NCI-H187 treated with DMSO at 0.1 percent for 48 hours (cell line): ENCODE measurements at places on chromosomes 2 and 18.

DNA sequence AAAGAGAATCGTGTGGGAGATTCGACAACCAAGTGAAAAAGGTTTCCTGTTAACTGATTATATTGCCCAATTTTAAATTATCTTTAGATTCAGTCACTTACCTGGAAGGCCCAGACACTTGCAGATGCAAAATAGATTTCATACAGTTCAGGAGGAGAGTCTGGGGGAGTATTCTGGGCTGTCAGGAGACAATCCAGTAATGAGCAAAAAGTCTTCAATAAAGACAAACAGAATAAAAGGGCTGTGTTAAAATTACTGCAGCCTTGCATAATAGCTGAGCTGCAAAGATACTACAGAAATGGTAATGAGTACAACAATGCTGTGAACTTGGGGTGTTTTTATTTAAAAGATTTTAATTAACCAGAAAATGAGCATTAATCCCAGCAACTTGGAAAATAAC lies 303.6 kb downstream of the SP3 start:
- no peak for DNase-seq

DNA sequence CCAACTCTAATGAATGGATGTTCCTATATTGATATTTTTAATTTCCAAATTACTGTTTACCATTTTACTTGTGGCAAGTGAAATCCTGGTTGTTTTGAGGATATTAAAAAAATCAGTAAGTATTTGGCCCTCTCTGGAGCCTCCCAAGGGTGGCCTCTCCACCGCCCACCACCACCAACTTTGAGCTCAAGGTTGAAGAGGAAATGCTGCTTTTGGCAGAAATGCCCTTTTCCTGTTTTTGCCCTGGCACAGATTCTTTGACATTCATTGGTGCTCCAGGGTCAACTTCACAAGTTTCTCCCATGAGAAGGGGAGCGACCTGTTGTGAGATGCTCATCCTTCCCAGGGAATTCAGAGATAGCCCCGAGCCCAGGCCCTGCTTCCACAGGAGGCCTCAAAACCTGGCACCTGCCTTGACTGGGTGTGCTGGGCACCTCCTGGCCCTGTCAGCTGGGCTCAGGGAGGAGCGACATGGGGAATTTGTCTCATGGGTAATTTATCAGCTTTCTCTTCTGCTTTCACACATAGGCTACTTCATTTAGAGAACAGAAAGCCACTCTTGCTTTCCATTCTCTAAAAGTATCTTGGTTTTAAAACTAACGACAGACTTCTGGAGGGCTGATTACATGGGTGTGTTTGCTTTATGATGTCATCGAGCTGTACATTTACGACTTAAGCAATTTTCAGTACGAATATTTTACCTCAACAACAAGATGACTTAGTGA lies 6.9 kb downstream of the CD8A start:
- DNase-seq, result no peak

- DNase-seq, result no peak
These were observed 63.5 kb upstream of the ARL5A start for GRCh38 chr2:151891566-151892194.

GRCh38 chr2:78541451-78542267 lies 483.8 kb upstream of the REG3G start:
- no peak for DNase-seq

- no peak for DNase-seq
These were observed 1101.4 kb downstream of the CBLN2 start for GRCh38 chr18:71442731-71443141.

- DNase-seq, result no peak
These were observed 60.2 kb downstream of the TRPM8 start for GRCh38 chr2:233977296-233977837.

GRCh38 chr18:47050468-47050867 lies 15.0 kb upstream of the ELOA2 start:
- no peak for DNase-seq

- no peak for DNase-seq
These were observed 60.8 kb downstream of the EMILIN2 start for GRCh38 chr18:2907550-2908135.

DNA sequence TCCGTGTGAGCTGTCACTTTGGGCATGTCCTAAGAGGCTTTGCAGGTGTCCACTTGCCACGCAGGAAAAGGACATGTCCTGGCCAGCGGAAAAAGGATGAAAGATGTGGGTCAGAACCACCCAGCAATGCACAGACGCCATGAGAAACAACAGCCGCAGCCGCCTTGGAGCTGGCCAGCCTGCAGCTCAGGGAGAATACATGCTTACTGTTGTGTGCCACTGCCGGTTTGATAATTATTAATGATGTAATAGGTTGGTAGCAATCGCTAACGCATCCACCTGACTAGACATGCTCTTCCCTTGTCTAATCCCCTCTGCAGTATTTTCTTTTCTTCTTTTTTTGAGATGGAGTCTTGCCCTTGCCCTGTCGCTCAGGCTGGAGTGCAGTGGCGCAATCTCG lies 221.7 kb downstream of the HAUS1 start:
- no peak for DNase-seq

DNA sequence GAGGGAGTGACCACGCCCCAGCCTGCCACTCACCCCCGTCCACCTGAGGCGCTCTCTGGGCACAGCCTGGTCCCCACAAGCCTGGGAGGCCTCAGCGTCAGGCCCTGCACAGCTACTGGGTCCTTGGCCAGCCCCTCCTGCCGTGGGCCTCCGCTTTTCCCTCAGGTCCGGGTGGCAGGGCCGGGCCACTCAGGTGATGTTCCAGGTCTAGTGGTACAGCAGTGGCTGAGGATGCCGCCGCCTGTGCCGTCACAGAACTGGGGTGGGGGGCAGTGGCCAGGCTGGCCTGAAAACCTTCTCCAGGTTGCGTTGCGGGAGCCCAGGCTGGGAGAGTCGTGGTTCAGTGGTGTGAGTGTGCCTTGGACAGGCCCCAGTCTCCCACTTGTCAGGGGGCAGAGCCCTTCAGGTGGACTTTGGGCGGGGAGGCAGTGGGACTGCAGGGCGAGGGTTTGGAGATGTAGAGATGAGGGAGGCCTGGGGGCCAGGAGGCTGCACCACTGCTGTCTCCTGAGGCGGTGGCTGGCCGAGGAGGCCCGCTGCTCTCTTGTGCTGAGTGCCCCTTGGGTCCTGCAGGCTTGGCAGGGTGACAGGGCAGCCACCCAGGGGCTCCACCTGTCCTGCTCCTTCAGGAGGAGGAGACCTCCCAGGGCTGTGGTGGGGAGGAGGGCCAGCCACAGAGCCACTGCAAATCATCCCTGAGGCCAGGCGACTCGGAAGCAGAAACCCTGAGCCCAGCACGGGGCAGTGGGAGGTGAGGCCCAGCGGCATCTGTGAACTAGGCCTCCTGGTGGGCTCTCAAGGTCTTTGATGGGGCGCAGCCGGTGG lies 7.6 kb downstream of the GPC1 start:
- no peak for DNase-seq

GRCh38 chr18:64519201-64519600 lies 370.3 kb upstream of the LINC00305 start:
- no peak for DNase-seq

DNA sequence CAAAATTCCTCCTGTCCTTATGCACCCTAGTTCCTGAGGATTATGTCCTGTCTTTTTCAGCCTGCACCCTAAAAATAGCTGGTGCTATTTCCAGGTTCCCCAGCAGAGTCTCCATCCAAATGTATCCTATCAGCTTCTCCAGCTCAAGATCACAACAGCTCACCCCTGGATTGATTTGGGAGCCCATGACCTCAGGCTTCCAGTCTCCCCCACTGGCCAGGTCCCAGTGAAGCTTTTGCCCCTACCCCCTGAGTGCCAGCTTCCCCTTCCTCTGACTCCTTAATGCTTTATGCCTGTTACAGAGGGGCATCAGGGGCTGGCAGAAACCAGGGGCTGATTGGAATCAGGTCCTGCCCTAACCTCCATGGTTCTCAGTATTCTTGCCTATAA lies 76.9 kb upstream of the DAPL1 start:
- no peak for DNase-seq

DNA sequence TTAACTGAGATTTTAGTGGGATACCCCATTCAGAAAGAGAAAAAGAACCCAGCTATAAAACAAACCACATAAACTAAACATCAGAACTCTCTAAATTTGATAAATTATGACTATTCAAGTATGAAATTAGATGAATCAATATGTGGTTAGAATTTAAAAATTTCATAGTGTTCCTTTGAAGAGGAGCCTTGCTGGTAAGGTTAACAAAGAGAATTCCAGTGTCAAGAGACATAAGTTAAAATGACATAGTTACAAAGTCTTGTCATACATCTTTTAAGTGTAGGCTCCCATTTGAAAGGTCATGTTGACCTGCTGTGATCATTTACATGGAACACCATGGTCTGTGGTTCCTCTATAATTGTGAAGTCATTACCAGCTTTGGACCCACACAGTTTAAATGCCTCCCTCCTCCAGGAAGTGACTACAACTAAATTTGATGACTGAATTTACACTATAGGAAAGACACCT lies 231.6 kb upstream of the ETAA1 start:
- DNase-seq, result no peak

- no peak for DNase-seq
These were observed 41.0 kb upstream of the ACSL3 start for GRCh38 chr2:222819722-222820333.

DNA sequence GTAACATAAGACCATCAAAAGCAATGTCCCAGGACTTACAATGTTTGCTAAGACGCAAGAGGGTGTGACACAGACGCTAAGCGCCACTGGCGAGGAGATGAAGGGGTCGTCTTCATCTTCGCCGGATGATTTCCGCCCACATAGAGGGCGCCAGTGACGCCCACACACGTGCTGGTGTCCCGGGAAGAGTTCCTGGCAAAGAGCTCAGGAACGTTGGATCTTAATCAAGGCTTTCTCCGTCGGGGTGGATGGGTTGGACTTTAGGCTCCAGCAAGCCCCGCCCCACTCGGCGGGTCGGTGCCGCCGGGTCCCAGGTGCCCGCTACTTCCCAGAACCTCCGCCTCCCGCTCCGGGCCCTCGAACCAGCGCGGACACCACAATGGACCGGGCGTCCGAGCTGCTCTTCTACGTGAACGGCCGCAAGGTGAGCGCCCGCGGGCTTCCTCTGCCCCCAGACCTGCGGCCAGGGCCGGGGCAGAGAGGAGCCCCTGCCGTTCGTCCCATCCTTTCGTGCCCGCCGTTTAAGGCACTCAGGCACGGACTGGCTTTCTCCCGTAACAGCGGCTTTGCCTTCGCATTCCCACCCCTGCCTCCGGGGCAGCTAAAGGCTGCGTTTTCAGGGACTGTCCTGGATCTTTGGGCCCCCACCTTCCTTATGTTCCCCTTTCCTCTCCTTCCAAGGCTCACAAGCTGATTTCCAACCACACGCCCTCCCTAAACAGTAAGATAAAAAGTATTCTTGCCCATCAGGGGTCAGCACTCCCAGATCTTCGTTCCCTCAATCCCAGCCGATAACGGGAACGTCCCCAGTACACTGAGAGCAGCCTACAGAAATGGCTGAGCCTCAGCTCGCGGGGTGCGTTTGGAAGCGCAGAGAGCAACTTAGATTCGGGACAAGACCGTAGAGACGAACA lies at the start of gene AOX1:
TSS of gene AOX1 (plus strand) at position 285 of the 914 bp plus-strand sequence. CDS start at position 380, 95 bp downstream.
- DNase-seq, result no peak

DNA sequence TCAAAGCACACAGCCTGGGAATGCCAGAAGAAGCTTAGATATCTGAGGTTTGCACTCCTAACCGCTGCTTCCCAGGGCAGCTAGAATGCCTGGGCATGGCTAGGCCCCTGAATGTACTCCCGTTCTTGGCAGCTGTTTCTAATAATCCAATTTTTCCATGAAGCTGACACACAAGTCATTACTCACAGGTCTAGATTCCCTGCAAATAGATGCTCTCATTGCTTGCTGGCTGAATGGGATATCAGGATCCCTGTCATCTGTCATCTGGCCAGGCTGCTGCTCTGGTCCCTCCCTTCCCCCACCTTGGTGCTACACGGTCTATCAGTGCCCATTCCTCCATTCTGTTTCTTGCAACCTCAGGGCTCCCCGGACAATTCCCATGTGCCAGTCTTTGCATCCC lies 40.7 kb upstream of the TEX51 start:
- DNase-seq, result no peak

DNA sequence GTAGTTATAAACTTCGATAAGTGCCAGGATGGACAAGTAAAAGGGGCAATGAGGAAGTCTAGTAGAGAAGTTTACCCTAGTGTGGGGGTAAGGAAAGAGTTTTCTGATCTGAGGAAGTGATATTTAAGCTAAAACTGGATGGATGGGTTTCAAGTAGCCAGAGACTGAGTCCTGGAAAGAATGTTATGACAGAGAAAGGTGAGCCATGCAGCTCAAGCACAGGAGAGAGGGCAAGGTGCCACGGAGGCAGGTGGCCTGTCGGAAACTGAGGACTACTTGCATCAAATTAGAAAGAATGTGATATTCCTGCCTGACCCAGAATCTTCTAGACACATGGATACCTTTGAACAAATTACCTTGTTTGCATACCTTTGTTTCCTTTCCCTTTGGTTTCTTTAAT lies 26.5 kb downstream of the NMUR1 start:
- DNase-seq, result no peak

- DNase-seq, result no peak
These were observed 102.2 kb downstream of the KIAA1328 start for GRCh38 chr18:36931106-36931505.

- no peak for DNase-seq
These were observed 119.3 kb downstream of the SPTBN1 start for GRCh38 chr2:54575379-54575888.

DNA sequence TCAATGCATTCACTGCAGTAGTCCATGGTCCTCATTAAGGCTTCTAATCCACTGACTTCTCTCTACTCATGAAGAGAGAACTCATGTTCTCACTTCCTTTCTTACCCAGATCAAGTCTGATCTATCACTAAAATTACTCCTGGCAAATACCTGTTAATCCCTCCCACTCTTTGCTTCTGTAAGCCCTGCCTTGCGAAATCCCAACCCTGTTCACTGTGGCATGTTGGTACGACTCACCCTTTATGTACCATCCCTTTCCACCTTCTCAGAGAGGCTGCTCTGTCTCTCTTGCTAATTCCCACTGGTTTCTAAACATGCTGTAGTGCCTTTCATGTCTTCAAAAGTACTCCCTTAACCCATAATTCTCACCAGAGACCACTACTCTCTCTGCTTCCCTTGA lies 272.2 kb upstream of the ACVR2A start:
- DNase-seq, result no peak

- no peak for DNase-seq
These were observed 219.8 kb downstream of the DPP10 start for GRCh38 chr2:114661971-114662939.

- no peak for DNase-seq
These were observed 205.1 kb upstream of the EPAS1 start for GRCh38 chr2:46091961-46092667.

- DNase-seq, result no peak
These were observed 266.9 kb downstream of the TNS1 start for GRCh38 chr2:217735899-217736298.

- no peak for DNase-seq
These were observed 124.7 kb downstream of the MREG start for GRCh38 chr2:215888680-215889079.
